NCI-H510A (cell line): ENCODE measurements at places on chromosomes 13 and 19.

DNA sequence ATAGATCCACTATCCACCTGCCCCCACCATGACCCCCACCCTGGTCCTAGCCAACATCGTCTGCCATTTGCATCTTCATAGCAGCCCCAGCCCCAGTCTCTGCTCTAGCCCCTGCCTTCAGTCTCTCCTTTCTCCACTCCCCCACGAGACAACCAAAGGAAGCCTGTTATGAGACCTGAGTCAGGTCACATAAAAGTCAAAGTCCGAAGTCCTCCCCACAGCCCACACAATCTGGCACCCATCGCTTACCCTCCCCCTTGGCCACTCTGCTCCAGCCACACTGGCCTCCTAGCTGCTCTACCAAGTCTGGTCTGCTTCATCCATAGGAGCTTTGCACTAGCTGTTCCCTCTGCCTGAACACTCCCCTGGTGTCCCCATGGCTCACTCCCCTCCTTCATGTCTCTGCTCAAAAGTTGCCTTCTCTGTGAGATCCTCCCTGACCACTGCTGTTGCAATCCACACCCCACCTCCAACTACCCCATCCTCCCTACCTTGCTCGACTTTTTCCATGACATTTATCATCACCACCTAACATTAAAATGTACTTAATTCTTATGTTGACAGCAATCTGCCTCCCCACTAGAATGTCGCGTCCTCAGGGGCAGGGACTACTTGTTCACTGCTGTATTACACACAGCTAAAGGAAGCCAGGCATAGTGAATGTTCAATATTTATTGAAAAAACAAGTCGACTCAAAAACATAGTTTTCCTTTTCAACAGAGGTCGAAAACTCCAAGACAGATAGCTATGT is 1.2 kb upstream of the PLEKHG2 start:
- no peak for DNase-seq

DNA sequence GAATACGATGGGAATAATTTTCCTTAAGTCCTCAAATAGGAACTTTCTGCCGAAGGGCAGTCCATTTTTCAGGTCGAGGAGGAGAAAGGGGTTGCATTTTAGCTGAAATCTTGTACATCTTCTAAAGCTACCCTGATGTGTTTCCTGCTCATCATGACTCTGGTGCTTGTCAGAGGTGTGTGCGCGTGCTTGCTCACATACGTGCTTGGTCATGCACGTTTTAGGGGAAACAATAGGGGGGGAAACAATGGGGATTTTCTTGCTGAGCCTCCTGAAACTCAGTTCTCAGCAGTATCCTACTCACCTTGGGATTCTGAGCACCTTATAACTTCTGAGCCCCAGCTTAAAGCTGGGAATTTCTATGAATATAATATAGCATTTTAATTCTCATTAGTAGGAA is 44.7 kb downstream of the TM9SF2 start:
- DNase-seq = no peak

DNA sequence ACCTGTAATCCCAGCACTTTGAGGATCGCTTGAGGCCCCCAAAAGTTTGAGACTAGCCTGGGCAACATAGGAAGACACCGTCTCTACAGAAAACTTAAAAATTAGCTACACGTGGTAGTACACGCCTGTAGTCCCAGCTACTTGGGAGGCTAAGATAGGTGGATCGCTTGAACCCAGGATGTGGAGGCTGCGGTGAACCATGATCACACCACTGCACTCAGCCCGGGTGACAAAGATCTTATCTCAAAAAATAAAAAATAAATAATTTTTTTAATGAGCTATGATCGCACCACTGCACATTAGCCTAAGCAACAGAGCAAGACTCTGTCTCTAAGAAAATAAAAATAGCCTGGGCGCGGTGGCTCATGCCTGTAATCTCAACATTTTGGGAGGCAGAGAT is 6.6 kb downstream of the RCBTB2 start:
- DNase-seq = no peak

GRCh38 chr13:99861771-99862170 is 109.8 kb downstream of the ZIC5 start:
- DNase-seq = no peak

DNA sequence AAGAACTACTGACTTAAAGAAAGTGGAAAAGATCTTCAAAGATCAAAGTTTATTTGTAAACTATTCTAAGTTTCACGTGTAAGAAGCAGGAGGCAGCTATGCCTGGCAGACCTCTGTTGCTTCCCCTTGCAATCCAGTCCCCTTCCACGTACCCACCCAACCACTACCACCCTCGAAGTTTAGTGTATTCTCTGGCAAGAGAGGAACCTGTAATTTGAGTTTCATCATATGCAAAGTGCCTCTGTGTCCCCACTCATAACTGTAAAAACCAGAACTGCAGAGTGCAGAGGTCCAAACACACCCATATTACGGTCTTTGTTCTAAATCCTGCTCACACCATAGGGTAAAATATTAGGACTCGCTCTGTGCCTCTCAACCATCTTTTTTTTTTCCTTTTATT is 75.8 kb upstream of the FRY start:
- DNase-seq = no peak

- no peak for DNase-seq
Measured at GRCh38 chr19:55677572-55678028, 2.6 kb downstream of the EPN1 start.

DNA sequence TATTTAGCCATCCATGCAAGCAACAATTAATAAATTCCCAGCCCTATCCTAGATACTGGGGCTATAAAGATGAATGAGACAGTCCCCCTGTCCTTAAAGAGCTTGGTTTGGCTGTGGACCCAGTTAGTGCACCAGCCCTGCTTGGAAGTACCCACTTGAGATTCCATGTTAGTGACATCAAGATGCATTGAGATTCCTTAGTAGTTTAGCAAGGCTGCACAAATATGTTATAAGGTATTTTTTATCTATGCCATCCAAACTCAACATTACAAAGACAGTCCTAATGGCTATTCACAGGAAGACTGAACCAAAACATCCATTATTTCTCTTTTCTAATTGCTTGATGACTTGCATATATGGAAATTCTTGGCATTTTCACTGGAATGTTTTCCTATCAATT is 48.8 kb upstream of the RAP2A start:
- DNase-seq = no peak

DNA sequence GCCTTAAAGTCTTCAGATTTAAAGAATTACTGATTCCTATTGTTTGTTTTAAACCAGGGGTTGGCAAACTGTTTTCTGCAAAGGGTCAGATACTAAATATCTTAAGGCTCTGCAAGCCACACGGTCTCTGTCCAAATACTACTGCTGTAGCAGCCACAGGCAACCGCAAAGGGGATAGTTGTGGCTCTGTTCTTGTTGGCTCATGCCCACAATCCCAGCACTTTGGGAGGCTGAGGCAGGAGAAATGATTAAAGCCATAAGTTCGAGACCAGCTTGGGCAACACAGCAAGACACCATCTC is 22.4 kb downstream of the RANBP3 start:
- DNase-seq = no peak

DNA sequence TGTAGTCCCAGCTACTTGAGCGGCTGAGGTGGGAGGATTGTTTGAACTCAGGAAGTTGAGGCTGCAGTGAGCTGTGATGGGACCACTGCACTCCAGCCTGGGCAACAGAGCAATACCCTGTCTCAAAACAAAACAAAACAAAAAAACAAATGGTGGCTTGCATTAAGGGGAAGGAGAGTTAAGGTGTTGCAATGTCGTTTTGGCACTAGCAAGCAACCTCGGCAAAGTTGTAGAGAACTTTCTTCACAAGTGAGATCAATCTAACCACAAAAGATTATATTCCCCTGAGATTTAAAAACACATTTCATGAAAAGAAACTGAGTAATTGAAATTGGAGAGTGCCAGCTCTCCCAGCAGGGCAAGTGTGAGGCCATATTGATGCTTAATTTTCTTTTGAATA is 153.7 kb downstream of the KLF5 start:
- no peak for DNase-seq

- DNase-seq = no peak
Measured at GRCh38 chr13:19239114-19239860, 57.7 kb upstream of the TUBA3C start.

DNA sequence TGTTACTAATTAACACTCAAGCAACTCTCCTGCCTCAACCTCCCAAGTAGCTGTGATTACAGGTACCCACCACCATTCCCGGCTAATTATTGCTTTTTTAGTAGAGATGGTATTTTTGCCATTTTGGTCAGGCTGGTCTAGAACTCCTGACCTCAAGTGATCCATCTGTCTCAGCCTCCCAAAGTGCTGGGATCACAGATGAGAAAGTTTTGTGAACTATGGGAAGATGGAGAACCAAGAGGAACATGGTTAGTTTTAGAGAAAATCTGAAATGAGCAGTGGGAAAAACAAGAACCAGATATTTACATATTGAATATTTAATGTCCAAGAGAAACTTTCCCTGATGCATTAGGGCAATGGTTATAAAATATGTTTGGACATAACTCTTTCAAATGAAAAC is 863.6 kb upstream of the MIR17HG start:
- no peak for DNase-seq
